ENCODE measurements at places on chromosomes 4 and X.
A peak's percentile ranks its signal among the peaks of the same experiment; 100 is the strongest.

GRCh38 chr4:55255179-55255578 is 90.9 kb upstream of the SRD5A3 start:
- peaks cover 11% of the 10 kb centered on the region for H3K27me3 ChIP-seq
- H3K4me1 ChIP-seq: no peaks in the 10 kb centered on the region
- H3K4me3 ChIP-seq: no peak overlapping the region
- no peaks in the 10 kb centered on the region for H3K36me3 ChIP-seq
- no peak overlapping the region for H3K27ac ChIP-seq

DNA sequence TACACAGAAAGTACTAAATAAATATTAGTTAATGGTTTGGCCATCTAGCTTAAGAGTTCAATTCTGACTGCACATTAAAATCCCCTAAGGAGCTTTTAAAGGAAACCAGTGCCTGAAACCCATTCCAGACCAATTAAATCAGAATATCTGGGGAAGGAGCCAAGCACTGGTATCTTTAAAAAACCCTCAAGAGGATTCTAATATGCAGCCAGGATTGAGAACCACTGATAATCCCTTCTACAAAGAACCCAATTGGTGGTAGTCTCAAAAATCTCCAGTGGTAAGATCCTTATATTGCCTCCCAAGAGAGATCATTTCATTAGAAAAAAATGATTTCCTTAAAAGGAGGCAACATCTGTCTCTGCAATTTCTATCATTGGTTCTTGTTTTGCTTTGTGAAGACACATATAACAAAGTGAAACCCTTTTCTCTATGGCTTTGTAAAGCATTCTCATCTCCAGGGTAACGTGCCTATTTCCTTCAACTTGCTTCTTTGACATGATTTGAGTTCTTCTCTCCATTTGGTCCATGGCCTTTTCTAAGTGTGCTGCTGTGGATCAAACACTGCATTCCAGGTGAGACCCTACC is 3.5 kb downstream of the GPR34 start:
- no peak overlapping the region for H3K4me3 ChIP-seq
- no peaks in the 10 kb centered on the region for H3K27me3 ChIP-seq
- peaks cover 41% of the 10 kb centered on the region for H3K4me1 ChIP-seq
- peaks cover 7% of the 10 kb centered on the region for H3K36me3 ChIP-seq

- DNase-seq: no peak
- H3K4me1 ChIP-seq: no peaks in the 10 kb centered on the region
- H3K27ac ChIP-seq: no peak overlapping the region
- H3K4me3 ChIP-seq: no peak overlapping the region
These were observed 57.7 kb downstream of the NAT8L start for GRCh38 chr4:2116687-2117400.

DNA sequence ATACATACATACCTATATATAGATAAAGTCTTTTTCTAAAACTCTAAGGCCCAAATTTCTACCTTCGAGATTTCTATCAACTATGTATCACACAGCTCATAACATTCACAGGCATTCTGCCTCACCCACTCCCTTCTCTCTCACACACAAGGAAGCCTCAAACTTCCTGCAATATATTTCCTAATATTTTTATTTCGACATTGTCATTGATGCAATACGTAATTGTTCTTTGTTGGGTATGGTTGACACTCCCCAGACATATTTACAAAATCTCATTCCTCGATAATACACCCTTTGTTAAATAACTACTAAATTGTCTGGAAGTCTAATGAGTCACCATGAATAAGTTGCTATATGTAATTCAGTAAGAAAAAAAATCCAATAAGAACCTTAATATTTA is 143.5 kb downstream of the HNRNPD start:
- no peak for DNase-seq
- H3K27ac ChIP-seq: no peak overlapping the region
- peaks cover 6% of the 10 kb centered on the region for H3K27me3 ChIP-seq
- no peak overlapping the region for H3K4me3 ChIP-seq
- H3K36me3 ChIP-seq: no peaks in the 10 kb centered on the region

GRCh38 chr4:170157670-170158069 is 67.9 kb upstream of the AADAT start:
- no peak for DNase-seq
- H3K27me3 ChIP-seq: peaks cover 7% of the 10 kb centered on the region
- H3K4me3 ChIP-seq: no peak overlapping the region
- H3K36me3 ChIP-seq: no peaks in the 10 kb centered on the region

- no peak overlapping the region for H3K4me3 ChIP-seq
- H3K27me3 ChIP-seq: no peaks in the 10 kb centered on the region
- H3K4me1 ChIP-seq: peaks cover 11% of the 10 kb centered on the region
- DNase-seq: no peak
- peaks cover 4% of the 10 kb centered on the region for H3K36me3 ChIP-seq
These were observed 131.9 kb upstream of the USP9X start for GRCh38 chrX:40953369-40953768.

GRCh38 chrX:37995428-37995827 is 10.9 kb upstream of the SYTL5 start:
- peak; percentile 6 for DNase-seq
- no peaks in the 10 kb centered on the region for H3K36me3 ChIP-seq
- no peak overlapping the region for H3K27ac ChIP-seq
- H3K4me1 ChIP-seq: no peaks in the 10 kb centered on the region
- H3K4me3 ChIP-seq: no peak overlapping the region
- H3K27me3 ChIP-seq: no peaks in the 10 kb centered on the region

DNA sequence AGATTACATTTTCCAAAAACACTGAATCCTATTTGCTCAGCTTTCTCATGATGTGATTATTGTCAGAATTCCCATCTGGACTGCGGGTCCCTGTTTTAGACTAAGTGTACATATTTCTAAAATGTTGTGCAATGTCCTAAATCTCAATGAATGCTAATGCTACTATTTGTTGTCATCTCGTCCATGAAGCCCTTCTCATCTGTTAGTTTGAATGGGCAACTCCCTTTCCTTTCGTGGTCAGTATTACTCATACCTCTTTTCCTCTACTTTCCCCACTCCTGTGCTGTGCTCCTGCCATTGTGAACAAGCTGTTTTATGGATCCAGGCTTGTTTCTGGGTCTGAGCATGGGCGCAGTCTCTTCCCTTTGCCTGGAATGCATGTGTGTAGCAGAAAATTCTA is 91.0 kb downstream of the MID1 start:
- DNase-seq: no peak
- no peak overlapping the region for H3K4me3 ChIP-seq
- no peak overlapping the region for H3K27ac ChIP-seq

- H3K27me3 ChIP-seq: peaks cover 12% of the 10 kb centered on the region
- H3K27ac ChIP-seq: no peak overlapping the region
- DNase-seq: no peak
- no peaks in the 10 kb centered on the region for H3K36me3 ChIP-seq
These were observed 61.6 kb upstream of the VAMP7 start for GRCh38 chrX:155819525-155819924.

- no peaks in the 10 kb centered on the region for H3K27me3 ChIP-seq
- no peaks in the 10 kb centered on the region for H3K4me1 ChIP-seq
- no peak overlapping the region for H3K4me3 ChIP-seq
- DNase-seq: no peak
These were observed 461.0 kb upstream of the GALNT7 start for GRCh38 chr4:172707622-172708021.

- peaks cover 2% of the 10 kb centered on the region for H3K4me1 ChIP-seq
- H3K27ac ChIP-seq: no peak overlapping the region
- H3K27me3 ChIP-seq: no peaks in the 10 kb centered on the region
- DNase-seq: peak; percentile 91
- no peak overlapping the region for H3K4me3 ChIP-seq
- peaks cover 7% of the 10 kb centered on the region for H3K36me3 ChIP-seq
These were observed 35.7 kb upstream of the TBC1D14 start for GRCh38 chr4:6873792-6874461.

- no peak for DNase-seq
- peaks cover 2% of the 10 kb centered on the region for H3K27me3 ChIP-seq
- no peaks in the 10 kb centered on the region for H3K4me1 ChIP-seq
- H3K36me3 ChIP-seq: no peaks in the 10 kb centered on the region
- H3K27ac ChIP-seq: no peak overlapping the region
These were observed 147.2 kb downstream of the RELL1 start for GRCh38 chr4:37538931-37539330.

DNA sequence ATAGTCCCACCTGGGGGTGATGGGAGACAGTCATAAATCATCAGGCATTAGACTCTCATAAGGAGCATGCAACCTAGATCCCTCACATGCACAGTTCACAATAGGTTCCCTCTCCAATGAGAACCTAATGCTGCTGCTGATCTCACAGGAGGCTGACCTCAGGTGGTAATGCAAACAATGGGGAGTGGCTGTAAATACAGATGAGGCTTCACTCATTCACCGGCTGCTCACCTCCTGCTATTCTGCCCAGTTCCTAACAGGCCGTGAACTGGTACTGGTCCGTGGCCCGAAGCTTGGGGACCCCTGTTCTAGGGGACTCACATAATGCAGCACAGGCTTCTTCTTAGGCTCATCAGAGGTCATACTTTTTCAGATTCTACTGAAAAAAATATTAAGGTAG is 625.9 kb upstream of the AGA start:
- H3K27ac ChIP-seq: no peak overlapping the region
- no peaks in the 10 kb centered on the region for H3K27me3 ChIP-seq
- no peak for DNase-seq
- H3K4me3 ChIP-seq: no peak overlapping the region

GRCh38 chr4:109610489-109610888 is 50.4 kb downstream of the MCUB start:
- H3K27ac ChIP-seq: no peak overlapping the region
- peaks cover 39% of the 10 kb centered on the region for H3K36me3 ChIP-seq
- no peak for DNase-seq
- no peak overlapping the region for H3K4me3 ChIP-seq

All from activated naive CD4-positive, alpha-beta T cell treated with anti-CD3 and anti-CD28 coated beads for 36 hours (primary cell).